HFFc6 (cell line): ENCODE measurements at places on chromosomes 16 and 17.

GRCh38 chr16:3857189-3858043 is 23.1 kb downstream of the CREBBP start:
- DNase-seq: no peak

GRCh38 chr17:60891149-60891548 is 213.5 kb downstream of the BCAS3 start:
- DNase-seq: no peak

- DNase-seq: no peak
These were observed 18.0 kb downstream of the FAM234A start for GRCh38 chr16:252366-253337.

DNA sequence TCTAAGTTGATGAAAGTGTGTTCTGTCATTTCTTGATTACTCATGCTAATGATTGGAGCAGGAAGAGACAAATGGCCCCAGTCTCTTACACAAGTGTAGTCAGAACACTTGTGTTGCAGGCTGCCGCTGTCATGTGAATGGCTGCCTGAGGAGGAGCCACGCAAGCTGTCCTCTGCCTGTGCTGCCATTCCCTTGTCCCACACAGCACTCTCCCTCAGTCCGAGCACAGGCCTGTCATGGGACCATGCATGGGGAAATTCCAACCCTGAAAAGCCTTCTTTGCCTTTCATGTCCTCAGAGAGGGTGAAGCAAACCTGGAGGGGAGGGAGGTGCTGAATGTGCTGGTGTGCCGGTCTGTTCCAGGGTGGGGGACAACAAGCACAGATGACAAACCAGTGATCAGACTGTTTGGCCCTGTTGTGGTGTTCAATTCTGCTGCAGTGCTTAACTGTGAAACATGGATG is 109.4 kb downstream of the MRTFB start:
- no peak for DNase-seq
